ENCODE measurements at places on chromosomes 7 and 10.

DNA sequence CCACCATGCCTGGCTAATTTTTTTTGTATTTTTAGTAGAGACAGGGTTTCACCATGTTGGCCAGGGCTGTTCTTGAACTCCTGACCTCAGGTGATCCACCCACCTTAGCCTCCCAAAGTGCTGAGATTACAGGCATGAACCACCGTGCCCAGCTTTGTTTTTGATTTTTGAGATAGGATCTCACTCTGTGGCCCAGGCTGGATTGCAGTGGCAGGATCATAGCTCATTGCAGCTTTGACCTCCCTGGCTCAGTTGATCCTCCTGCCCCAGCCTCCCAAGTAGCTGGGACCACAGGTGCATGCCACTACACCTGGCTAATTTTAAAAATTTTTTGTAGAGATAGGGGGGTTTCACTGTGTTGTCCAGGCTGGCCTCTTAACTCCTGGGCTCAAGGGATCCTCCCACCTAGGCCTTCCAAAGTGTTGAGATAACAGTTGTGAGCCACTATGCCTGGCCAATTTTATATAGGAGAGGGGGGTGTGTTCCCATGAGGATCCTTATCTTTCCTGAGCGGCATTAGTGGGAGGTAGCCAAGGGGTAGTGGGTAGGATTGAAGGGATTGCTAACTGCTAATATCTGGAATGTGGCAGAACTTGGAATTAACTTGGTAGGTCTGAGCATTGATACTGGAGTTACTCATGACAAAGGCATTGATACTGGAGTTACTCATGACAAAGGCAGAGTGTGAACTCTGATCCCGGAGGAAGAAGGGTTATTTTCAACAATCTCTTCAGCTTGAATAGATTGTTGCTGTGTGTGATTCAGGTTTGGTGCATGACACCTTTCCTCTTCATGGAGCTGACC lies 1.0 kb upstream of the NOLC1 start:
- no peak for DNase-seq

DNA sequence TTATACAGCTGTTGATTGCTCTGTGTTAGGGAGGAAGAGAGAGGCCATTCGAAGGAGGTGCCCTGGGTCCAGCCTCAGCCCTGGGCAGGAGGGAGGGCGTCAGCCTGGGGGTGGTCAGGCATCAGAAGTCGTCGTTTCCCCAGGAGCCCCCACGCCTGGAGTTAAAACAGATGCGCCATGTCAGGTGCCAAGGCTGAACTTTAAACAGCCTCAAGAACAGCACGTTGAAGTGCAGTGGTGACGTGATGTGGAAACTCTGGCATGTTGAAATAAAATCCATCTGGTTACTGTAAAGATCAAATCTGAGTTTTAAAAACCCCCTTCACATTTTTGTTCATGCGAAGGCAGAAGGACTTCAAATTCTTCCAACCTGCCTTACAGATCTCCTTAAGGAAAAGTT lies 128.4 kb upstream of the PPP2R2D start:
- DNase-seq, result no peak

GRCh38 chr10:94402843-94403379 lies 570 bp downstream of the TBC1D12 start:
- no peak for DNase-seq

DNA sequence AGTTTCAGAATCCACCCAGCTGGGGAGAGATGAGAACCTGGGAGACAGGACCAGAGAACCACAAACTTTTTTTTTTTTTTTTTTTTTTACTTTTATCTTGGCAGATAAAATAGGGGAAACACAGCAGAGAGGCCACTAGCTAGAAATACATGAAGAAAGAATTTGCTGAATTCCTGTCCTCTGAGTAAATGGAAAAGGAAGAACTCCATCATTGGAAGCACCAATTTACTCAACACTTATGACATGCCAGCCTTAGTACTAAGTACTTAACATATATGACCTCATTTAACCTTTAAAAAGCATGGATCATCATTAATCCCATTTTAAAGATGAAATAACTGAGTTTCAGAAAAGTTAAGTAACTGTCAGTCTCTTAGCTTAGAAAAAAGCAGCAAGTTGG lies 343.0 kb upstream of the NPSR1 start:
- no peak for DNase-seq

DNA sequence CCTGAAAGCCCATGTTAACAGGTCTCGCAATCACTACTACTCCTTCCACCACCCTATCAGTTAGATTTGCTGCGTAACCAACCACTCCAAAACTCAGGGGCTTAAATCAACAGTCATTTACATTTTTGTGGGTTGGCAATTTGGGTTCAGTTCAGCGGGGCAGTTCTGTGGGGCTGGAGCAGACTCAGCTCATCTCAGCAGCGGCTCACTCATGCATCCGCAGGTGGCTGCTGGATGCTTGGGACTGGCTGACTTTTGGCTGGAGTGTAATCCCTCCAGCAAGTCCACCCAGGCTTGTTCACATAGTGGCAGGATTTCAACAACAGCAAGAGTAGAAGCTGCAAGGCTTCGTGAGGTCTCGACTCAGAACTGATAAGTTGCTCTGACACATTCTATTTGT lies 79.2 kb downstream of the NEUROD6 start:
- no peak for DNase-seq

DNA sequence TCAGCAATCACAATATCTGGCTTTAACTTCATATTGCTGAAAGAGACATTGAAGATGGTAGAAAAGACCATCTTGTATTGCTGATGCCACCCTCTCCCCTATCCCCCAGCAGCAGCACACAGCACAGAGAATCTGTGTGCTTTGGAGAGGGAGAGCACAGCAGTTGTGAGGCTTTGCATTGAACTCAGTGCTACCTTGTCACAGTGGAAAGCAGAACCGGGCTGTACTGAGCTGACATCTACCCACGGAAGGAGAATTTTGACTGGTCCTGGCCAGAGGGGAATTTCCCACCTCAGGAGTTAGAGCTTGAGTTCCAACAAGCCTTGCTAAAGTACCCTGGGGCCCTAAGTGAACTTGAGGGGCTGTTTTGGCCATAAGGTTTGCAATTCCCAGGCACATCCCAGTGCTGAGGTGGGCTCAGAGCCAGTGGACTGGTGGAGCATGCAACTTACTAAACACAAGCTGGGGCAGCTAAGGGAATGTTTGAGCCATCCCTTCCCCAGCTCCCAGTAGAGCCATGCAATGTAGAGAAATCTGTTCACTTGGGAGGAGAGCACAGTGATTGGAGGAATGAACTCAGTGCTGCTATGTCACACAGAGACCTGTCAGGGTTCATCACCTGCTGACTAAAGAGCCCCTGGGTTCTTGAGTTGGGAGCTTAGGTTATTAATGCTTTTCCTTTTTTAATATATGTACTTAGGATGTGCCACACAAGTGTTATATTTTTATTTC lies 62.1 kb downstream of the OR13A1 start:
- no peak for DNase-seq

DNA sequence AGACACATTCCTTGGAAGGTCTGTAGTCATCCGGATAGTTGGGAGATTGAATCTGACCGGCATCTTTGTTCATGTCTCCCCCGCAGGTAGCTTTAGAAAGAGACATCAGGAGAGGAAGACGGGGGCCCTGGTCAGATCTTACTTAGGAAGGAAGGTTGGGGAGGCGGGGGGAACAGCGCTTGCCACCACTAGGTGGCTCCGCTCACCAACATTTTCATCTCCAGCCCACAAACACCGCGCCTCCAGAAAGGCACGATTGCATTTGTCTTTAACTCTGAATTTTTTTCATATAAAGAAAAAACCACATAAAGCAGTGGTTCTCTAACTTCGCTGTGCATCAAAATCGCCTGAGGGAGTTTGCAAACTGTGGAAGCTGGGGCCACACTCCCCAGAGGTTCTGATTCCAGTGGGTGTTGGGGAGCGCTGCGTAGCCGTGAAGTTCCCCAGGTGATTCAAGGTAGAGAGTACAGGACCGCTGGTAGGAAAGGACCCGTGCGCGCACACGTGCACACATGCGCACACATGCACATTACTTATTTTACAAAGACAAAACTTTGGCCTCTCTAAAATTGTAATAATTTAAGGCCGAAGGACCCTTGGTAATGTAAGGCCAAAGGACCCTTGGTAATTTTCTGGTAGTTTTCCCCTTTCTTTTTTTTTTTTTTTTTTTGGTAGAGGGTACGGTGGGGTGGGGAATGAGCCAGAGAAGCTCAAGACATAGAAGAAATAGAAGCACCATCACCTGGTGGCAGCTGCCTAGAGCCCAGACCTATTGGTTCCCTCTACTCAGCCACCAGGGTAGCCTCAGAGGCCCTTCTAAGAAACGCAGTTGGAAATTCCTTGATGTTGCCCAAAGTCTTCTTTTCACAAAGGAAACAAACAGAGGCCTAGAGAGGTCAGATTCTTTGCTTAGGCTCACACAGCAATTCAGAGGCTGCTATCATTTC lies 37.4 kb upstream of the OPALIN start:
- peak; percentile 44 for DNase-seq

- no peak for DNase-seq
Measured at GRCh38 chr10:121796342-121796741, 131.5 kb downstream of the ATE1 start.

GRCh38 chr7:141301544-141301943 lies 227.7 kb downstream of the TMEM178B start:
- DNase-seq, result no peak

DNA sequence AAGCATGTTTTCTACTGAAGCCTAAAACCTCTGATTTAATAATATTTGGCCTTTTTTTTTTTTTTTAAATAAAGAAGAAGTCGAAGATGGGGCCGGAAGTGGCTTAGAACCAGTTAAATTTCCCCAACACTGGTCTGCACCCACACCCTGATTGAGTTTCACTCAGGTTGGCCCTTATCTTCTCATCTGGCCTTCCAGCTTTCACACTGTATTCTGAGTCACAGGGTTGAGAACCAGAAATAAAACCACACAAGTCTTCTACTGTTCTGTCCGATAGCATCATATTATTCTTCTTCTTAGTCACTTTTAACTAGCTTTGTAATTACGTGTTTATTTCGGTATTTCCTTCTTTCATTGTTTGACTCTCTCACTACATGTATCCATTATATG lies 9.9 kb downstream of the ZNF365 start:
- DNase-seq, result peak; percentile 87

- DNase-seq, result no peak
Measured at GRCh38 chr7:82595176-82595575, 151.6 kb upstream of the CACNA2D1 start.

GRCh38 chr10:4217653-4218052 lies 432.6 kb upstream of the KLF6 start:
- no peak for DNase-seq

GRCh38 chr10:94992811-94993210 lies 54.4 kb downstream of the CYP2C9 start:
- DNase-seq, result no peak

- DNase-seq, result no peak
Measured at GRCh38 chr10:71975871-71976725, 11.9 kb downstream of the CHST3 start.

DNA sequence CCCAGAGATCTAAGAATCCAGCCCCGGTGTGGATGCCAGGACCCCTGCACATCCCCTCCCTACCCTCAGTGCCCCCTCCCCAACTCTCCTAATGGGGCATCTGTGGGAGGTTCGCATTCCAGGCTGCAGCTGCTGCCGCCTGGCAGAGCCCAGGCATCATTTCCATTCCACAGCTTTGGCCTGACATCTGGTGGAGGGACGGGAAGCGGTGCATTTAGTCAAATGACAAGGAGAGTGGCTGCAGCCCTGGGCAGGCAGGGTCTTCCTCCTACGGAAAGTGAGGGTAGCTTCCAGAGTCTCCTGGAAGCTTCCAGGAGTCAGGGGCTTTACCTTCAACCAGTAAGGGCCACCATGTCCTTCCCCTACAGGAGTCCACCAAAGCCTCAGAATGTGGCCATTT lies 30.8 kb downstream of the PRLHR start:
- DNase-seq, result no peak

Data from CD4-positive, alpha-beta T cell (primary cell).